ENCODE measurements at places on chromosomes 3 and 15.
A peak's percentile ranks its signal among the peaks of the same experiment; 100 is the strongest.

- peak; percentile 12 for DNase-seq
- no peak overlapping the region for H3K27ac ChIP-seq
- H3K4me3 ChIP-seq: no peak overlapping the region
- peaks cover 36% of the 10 kb centered on the region for H3K36me3 ChIP-seq
- H3K27me3 ChIP-seq: peaks cover 4% of the 10 kb centered on the region
These were observed 104.5 kb downstream of the RARB start for GRCh38 chr3:25532431-25533162.

GRCh38 chr3:82715091-82715856 is 953.8 kb upstream of the GBE1 start:
- peaks cover 2% of the 10 kb centered on the region for H3K27me3 ChIP-seq
- H3K4me1 ChIP-seq: no peaks in the 10 kb centered on the region
- no peak for DNase-seq
- H3K4me3 ChIP-seq: no peak overlapping the region
- H3K27ac ChIP-seq: no peak overlapping the region
- no peaks in the 10 kb centered on the region for H3K36me3 ChIP-seq

DNA sequence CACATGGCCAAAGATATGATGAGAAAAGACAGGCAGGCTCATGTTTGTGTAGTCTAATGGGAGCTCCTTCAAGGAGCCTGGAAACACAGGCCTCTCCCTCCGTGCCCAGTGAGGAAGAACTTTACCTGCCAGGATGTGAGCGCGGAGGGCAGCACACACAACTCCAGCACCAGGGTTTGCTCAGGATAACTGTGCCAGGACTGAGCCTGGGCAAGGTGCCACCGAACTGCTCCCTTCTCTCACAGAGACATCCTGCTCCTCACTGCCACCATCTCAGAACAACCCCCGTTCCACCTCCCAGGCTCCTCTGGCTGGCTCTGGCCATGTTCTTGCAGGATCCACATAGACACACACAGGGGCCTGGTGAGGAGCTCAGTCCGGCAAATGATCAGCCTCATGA is 87.4 kb downstream of the NUP210 start:
- H3K4me1 ChIP-seq: peaks cover 30% of the 10 kb centered on the region
- peaks cover 8% of the 10 kb centered on the region for H3K27me3 ChIP-seq
- peak overlapping the region; percentile 55 for H3K27ac ChIP-seq
- no peaks in the 10 kb centered on the region for H3K36me3 ChIP-seq

DNA sequence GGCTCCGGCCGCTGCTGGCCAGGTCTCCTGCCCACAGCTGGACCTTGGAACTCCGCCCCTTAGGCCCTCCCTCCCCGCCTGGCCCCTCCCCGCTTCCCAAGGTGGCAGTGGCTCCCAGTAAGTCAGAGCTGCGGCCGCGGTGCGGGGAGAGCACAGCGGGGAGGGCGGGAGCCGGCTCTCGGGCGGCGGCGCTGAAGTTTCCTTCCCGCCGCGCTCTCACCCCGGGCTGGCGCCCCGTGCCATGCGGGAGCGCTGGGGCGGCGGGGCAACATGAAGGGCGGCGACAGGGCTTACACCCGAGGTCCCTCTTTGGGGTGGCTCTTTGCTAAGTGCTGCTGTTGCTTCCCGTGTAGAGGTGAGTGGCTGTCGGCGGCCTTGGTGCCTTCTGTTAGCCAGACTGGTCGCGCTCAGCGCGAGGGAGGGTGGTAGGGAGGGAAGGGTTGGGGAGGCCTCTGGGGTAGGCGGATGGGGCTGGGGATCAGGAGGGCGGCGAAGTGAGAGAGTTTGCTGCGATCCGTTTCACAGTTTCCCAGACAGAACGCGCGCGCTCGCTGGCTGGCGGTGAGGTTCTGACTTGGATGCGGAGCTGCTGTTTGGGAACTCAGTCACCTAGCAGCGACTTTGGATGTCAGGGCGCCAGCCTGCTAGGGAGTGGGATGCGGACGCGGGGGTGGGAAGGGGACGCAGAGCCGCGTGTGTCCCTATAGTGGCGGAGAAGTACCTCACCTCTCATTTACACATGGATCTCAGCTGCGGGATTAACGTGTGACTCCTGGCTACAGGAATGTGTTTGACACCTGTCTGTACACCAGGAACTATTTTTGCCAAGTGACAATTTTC is 145.5 kb upstream of the UMPS start:
- peak overlapping the region; percentile 85 for H3K4me3 ChIP-seq
- peaks cover 13% of the 10 kb centered on the region for H3K36me3 ChIP-seq
- peaks cover 59% of the 10 kb centered on the region for H3K27me3 ChIP-seq
- peak; percentile 93 for DNase-seq
- peaks cover 55% of the 10 kb centered on the region for H3K4me1 ChIP-seq
- no peak overlapping the region for H3K27ac ChIP-seq

DNA sequence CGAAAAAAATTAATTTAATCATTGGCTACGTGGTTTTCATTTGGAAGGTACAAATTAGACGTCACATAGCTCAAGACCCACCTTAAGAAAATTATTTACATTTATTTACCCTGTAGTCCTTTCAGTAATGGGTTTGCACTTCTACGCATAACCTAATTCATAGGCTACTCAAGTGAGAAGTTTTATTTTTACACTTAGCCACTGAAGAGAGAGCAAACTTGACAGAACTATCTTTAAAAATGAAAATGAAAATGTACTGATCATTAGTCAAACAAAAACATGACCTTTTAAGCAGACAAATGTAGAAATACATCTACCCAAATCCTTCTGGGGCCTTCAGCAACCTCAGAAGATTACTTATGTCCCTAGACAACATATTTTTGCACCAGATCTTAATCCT is 269.4 kb upstream of the TTC14 start:
- no peaks in the 10 kb centered on the region for H3K36me3 ChIP-seq
- H3K27me3 ChIP-seq: no peaks in the 10 kb centered on the region
